Activated T-helper 2 cell treated with anti-CD3 and anti-CD28 coated beads, Interferon-gamma antibody, Interleukin-2, Interleukin-4, amounts not matched to agents 10 μg/mL and 5 μg/mL and 100 μg/mL, durations not matched to agents 14 hours and 24 hours and 36 hours (primary cell): ENCODE measurements at places on chromosomes 1 and 21. TPM values are rescaled to one million over a fixed set of nuclear protein-coding genes. Genes with fewer than 3 reads are reported as not detected.

GRCh38 chr1:171780583-171781175 lies 781 bp upstream of the METTL13 start:
- H3K36me3 ChIP-seq, result peaks cover 31% of the 10 kb centered on the region
- peaks cover 2% of the 10 kb centered on the region for H3K27me3 ChIP-seq
- peak overlapping the region; percentile 92 for H3K27ac ChIP-seq
- peaks cover 36% of the 10 kb centered on the region for H3K4me1 ChIP-seq
- no peak for DNase-seq

DNA sequence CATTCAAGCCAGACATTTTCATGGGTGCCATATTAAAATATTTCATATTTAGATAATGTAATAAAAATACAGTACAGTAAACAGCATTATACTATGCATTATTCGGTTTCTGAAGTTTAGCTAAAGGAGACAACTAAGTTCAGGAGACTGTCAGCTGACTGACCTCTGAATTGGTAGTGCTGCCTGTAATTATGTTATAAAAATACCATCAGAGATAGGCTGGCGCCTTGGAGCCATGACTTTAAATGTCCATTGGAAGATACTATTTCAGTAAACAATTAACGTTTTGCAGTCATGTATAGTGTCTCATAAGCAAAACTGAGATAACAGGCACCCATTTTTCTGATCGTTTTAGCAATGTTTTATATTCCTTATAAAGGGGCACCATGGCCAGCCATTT lies 11.3 kb upstream of the RAB29 start:
- H3K4me3 ChIP-seq, result no peak overlapping the region
- peaks cover 22% of the 10 kb centered on the region for H3K36me3 ChIP-seq

- H3K27ac ChIP-seq, result no peak overlapping the region
- H3K4me3 ChIP-seq, result no peak overlapping the region
Observed at GRCh38 chr1:98336472-98337083, 324.9 kb upstream of the SNX7 start.

Gene LCA5L
- 0.32 TPM in 1 of 2 replicates, not detected in the other for total RNA-seq

Gene SPRR2E
- total RNA-seq, result not detected in 2 replicates
